Heart left ventricle (tissue), 16 donors: ENCODE measurements at places on chromosomes 12 and 14. TPM values are rescaled to one million over a fixed set of nuclear protein-coding genes. Genes with fewer than 3 reads are reported as not detected.

GRCh38 chr14:43215524-43215923, 1291.6 kb downstream of the FSCB start:
- no peak for DNase-seq

- no peak for DNase-seq
Observed at GRCh38 chr12:122517877-122518276, 8.9 kb downstream of the RSRC2 start.

DNA sequence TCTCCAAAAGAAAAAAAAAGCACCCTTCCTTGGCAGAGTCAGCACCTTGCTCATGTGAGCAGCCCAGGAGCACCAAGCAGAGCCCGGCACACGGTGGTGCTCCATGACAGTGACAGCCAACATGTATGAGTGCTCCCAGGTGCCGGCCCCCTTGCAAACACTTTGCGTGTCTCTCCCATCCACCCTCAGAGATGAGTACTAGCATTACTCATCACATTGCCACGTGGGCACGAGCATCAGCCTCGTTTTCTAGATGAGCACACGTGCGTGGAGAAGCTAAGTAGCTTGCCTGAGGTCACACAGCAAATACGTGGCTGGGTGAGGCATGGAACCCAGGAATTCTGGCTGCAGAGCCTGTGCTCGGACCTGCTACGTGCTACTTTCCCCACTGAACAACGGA, 177.9 kb upstream of the PRMT8 start:
- DNase-seq, result no peak

NPFF gene
- not detected for total RNA-seq
